ENCODE measurements at places on chromosomes 2 and 18.

DNA sequence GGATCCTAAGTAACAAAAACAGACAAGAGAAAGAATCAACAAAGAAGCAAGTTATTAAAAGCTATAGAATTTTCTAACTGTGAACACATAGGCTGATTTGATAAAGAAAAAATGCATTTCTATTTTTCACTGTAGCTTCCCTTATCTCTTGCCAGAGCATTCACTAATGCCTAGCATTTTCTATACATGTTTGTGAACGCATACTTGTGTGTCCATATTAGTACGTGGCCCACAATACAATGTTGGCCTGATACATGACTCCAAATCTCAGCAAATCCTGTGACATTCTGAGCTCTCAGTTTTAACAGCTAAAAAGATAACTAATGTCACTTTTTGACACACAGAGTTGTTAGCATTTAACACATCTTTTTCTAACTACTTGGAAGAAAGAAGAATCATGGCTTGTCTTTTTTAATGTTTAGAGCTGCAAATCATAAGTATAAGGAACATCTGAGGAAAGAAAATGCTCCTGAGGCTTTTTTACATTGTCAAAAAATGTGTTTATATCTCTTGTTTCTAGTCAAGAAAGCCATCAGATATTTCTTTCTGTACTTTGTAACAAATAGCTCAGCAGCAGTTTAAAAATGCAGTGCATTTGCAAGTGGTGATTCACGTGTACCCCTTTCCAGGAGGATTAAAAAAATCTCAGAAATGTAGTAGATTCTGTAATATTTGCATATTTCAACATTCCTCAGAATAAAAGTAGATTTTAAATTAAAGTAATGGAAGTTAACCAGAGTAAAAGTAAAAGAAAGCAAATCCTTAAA is 1646.8 kb upstream of the TMEFF2 start:
- peak; percentile 77 for DNase-seq

DNA sequence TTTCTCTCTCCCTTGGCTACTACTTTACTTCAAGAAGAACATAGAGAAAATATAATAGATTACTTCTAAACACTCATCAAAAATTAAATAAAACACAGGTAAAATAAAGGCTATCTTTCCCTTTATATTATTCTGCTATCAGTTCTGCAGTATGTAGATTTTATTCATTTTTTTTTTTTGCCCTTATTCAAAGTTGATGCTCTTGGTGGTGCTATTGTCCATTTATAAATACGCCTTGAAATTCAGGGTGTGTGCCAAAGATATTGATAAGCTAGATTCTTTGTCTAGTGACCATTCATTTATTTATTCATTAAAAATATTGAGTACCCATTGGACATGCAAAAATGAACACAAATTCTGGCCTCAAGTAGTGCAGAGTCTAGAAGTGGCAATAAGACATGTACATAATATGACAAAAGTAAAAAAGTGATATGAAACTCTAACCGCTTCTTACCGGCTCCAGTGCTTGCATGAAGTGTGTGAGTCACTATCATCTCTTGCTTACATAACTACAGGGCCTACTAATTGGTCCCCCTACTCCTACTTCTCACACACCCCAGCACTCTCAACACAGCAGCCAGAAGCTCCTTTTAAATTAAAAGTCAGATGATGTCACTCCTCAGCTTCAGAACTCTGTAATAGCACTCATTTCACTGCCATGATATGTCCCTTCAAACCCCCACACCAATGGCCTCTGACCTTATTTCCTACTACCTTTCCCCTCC is 208.3 kb upstream of the FANCL start:
- no peak for DNase-seq

- DNase-seq: no peak
Observed at GRCh38 chr2:30900381-30900780, 93.1 kb upstream of the CAPN13 start.

DNA sequence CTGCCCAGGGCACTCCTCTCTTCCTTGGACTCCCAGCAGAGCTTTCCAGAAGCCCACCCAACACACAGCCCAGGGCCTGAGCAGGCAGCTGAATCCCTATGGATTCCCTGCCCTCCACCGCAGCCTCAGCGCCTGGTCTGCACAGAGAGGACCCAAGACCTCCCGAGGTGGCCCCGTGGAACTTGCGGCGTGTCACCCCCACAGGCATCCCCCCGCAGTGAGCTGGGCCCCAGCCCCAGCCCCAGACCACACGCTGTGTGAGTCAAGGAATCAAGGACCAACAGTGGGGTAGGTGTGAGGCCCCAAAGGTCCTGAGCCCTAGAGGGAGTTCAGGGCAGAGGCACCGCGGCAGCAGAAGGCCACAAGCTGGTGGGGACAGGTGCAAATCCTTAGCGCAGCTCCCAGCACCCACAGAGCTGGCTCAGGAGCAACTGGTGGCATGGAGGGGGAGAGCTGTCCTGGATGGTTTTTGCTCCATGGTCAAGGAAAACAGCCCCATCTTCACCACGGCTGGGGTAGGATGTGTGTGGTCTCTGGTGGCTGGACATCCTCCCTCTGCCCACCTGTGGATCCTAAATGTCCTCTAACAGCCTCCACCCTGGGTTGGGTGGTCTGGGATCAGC is 8.5 kb downstream of the HS6ST1 start:
- DNase-seq: no peak

DNA sequence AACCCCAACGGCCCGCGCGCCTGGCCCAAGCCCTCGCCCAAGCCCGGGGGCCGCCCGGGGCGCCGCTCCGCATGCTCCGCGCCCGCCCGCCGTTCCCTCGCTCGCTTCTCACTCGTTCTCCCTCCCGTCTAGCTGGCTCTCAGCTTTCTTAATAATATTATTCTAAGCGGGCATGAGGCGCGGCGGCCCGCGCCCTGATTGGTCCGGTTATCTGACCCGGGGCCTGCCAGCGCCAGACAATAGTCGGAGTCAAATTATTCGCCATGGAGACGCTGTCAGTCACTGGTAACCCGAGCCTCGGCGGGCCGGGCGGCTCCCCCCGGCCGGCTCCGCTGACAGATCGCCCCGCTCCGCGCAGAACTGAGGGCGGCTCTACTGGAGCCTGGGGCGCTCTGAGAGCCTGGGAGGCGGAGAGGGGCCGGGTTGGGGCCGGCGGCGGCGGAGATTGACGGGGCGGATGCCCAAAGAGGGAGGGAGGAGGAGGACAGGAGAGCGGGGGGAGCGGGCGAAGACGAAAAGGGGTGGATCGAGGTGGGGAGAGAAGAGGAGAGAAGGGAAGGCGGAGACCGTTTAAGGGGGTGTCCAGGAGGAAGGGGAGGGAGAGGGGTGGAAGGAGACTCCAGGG is at the start of gene SIX2:
SIX2 (minus strand) TSS at position 150 of the 625 bp plus-strand sequence. CDS start 342 bp downstream, outside the sequence.
- DNase-seq: peak; percentile 98

GRCh38 chr18:44712025-44712424 is 31.3 kb downstream of the SETBP1 start:
- no peak for DNase-seq

DNA sequence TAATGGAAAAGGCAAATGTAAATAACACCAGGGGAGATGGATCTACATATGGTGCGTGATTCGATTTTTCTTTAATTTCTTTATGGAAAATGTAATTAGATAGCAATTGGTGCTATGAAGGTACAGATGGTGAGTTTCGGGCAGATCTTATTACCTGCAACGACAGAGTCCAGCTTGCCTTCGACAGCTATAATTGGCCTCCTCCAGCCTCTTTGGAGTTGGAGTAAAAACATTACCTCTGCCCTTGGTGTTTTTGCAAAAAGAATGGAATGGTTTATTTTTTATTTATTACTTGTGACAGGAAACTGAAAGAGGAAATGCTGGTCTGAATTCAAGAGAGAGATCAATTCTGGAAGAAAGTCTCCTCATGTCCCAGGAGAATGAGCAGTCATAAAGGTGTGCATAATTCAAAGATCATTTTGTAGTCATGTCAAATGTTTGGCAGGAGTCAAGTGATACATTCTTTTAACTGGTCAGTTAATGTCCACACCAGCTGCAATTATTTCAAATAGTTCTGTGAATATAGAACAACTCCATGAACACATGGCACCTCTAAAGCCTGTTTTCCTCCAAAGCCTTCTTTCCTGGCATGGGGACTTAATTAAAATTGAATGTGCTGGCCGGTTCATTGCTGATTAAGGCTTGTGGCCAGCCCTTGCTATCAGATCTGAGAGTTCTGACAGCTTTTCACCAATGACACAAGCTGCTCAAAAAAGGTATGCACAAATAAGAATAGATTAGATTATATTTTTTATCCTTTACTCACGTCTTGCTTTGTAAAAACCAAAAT is 46.9 kb upstream of the KCNH7 start:
- DNase-seq: no peak

- no peak for DNase-seq
Observed at GRCh38 chr2:33836628-33837027, 237.5 kb upstream of the FAM98A start.

- DNase-seq: no peak
Observed at GRCh38 chr2:226667736-226668135, 131.9 kb downstream of the IRS1 start.

GRCh38 chr2:42663828-42664227 is 95.4 kb downstream of the MTA3 start:
- DNase-seq: no peak

DNA sequence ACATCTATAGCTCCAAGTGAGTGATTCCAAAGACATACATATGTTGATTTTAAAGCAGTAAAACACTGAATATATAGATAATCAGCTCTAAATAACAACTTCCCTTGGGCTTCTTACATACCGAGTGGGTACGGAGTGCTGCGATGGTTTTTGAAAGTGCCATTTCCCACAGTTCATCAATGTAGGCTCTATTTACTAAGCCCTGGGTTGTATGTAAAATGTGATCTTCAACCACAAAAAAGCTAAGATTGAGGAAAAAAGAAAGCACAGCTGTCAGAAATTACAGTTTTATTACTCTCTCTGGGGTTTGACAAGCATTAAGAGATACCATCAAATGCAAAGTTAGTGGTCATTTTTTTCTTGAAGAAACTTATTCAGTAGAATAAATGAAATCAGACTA is 312.8 kb downstream of the EXOC6B start:
- no peak for DNase-seq

DNA sequence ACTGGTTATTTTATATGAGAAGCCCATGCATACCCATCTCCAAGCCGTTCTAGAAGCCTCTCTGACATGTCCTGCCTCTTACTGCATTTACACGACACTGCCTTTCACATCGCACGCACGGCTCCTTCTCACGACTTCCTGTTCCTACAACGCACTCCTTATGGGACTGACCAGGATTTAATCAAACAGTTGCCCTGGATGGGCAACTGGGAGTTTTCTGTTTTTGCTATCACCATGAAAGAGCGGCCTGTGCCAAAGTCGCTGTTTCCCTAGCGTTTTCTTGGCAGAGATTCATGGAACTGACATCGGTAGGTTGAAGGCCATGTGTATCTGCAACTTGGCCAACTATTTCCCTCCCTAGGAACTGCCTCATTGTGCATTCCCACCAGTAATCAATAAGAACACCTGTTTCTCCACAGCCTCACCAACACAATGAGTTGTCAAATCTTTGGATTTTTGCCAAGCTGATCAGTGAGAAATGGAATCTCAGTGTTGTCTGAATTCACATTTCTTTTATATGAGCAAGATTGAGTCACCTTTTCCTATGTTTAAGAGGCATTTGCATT is 97.2 kb upstream of the OTOS start:
- peak; percentile 22 for DNase-seq

DNA sequence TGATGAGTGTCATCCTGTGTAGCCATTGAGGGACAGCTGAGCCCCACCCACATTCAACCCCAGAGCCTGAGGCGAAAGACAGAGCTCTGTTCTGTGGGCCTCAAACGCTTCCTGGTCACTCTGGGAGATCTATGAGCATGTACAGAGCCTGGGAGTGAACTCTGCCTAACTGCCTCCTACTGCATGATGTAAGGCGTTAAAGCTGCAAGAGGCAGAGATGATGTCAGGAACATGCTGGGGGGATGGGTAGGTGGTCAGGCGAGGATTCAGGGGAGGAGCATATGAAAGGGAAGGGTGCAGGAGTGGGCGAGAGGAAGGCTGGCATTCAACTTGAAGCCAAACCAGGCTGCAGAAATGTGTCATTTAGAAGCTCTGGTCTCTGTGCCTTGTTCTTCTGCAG is 181.0 kb downstream of the TFCP2L1 start:
- no peak for DNase-seq

DNA sequence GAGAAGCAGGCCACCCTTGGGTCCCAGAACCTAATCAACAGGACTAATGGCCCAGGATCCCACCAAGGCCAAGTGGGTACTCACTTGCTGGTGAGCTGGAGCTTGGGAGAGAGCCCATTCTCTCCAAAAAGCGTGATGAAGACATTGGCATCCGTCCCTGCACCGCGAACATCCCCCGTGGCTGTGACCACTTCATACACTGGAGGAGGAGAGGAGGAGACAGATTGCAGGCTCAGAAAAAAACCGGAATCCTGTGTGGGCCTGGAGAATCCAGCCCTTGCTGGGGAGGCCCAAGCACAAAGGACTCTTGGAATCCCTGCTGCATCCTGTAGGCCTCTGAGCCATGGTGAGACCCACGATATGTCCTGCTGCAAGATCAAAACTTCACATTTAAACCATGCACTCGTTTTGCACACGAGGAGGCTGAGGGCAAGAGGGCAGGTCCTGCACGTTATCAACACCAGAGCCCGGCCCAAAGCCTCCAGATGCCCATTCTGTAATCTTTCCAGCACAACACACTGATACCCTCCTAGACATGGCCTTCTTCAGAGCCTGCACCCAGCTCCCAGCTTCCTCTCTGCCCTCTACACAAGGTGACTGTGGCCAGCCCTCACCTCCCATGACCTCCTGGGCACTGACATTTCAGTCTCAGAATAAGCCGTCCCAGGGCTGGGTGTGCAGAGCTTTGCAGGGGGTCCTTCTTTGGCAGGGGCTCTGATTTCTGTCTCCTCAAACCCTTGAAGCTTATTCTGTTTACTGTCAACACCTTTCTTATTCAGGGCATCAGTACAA is 7.8 kb downstream of the LOXHD1 start:
- DNase-seq: no peak

DNA sequence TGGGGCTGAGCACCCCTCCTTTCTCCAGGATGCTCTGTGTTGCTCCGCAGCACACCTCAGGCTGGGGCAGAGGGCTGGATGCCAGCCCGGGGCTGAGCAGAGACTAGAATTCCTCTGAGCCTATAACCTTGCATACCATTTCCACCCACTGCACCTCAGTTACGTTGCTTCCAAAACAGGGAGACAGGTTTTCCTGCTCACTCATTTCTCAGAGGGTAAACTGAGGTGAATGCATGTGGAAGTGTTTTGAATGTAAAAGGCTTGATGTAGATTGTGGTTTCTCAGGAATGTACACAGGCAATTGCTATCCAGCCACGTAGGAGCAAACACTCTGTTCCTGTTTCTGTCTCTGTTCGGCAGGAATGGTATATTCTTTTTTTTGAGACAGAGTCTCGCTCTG is 45.3 kb downstream of the EDAR start:
- no peak for DNase-seq

- DNase-seq: no peak
Observed at GRCh38 chr2:130287656-130288026, 55.1 kb upstream of the IMP4 start.

- DNase-seq: no peak
Observed at GRCh38 chr2:112825706-112826105, 10.9 kb downstream of the IL1B start.

DNA sequence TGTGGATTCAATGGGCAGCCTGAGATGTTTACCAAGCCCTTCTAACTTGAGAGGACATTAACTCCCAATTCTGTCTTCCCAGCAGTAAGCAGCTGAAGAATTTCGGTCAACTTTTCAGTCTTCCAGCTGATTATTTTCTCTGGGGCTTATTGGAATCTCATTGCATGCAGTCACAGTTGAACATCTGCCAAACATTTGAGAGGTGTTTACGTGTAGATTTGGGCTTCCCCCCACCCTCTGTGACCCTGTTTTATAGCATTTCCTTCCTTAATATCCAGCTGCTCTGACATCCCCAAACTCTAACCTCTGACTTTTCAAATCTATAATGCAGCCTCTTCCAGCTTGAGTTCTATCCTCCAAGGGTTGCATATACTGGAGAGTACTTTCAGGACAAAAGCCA is 16.5 kb upstream of the VIT start:
- DNase-seq: peak; percentile 58

All from fibroblast of skin of scalp (primary cell).